ENCODE measurements at places on chromosomes 12 and 14. TPM values are rescaled to one million over a fixed set of nuclear protein-coding genes. Genes with fewer than 3 reads are reported as not detected.

The MTA1 gene
- 191 TPM for total RNA-seq

DNA sequence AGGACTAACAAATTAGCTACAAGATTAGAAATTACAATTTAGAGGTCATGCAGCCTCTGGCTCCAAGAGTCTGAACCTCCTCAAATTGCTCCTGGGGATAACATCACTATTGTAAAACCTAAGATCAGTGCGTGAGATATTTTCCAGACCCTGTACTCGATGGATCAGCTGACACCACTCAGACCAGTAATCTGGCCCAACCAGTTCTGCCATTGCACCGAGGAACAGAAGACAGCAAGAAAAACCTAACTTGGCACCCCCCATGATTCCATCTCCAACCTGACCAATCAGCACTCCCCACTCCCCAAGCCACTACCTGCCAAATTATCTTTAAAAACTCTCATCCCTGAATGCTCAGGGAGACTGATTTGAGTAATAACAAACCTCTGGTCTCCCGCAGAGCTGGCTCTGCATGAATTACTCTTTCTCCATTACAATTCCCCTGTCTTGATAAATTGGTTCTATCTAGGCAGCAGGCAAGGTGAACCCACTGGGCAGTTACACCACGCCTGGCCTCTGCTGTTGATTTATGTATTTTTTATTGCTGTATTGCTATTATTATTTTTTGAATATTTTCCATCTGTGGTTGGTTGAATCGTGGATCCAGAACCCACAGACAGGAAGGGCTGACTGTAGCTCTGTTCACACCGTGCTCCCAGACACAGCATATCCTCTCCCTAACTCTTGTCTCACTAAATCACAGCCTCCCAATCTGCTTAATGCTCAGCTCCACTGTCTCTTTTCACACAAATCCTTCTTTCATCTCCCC is 9.2 kb downstream of the HEBP1 start:
- no peak for DNase-seq

DNA sequence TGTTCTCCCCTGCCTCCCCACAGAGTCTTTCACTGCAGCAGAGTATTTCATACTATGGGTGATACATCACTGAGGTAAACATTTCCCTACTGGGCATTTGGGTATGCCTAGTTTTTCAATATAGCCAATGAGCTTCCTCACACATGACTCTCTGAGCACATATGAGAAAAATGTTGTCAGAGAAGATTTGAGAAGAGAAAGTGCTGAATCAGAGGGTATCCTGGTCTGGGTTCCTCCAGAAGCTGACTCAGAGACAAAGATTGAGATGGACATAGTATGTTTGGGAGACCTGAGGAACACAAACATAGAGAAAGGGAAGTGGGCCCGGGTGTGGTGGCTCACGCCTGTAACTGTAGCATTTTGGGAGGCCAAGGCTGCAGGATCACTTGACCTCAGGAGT is 12.6 kb downstream of the SLC8B1 start:
- DNase-seq = no peak

DNA sequence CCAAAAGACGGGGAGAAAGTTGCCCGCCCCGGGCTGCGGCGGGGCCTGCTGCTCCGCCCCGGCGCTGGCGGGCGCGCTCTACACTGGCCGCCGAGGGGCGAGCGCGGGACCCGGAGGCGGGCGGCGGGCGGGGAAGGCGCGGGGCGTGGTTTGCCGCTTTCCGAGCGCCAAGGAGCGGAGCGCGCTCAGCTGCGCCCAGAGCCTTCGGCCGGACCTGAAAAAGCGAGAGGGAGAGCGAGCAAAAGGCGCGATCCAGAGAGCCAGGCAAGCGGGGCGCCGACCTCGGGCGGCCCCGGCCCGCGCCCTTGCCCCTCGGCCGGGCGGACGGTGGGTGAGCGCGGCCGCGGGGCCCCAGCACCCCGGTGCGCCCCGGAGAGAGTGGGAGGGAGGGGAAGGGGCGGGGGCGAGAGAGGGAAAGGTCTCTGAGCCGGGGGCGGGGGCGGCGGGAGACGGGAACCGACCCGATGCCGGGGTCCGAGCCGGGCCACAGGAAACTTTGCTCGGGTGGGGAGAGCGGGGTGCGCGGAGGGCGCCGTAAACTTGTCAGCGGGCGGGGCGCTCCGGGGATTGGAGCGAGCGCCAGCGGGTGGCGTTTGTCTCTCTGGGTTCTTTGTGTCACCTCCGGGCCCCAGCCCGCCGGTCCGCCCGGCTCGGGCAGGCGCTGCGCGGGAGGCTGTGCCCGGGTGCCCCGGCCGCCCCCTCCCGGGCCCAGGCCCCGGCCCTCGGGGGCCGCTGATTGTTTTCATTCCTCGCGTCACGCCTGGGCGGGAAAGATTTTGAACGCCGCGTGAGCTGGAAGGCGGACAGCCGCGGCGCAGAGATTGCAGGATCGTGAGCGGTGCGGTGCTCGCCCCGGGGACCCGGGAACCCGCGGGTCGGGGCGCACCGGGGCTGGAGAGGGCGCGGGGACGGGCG is at the start of gene SYNE2:
Gene SYNE2, plus strand, starts transcription at position 188 of the 915 bp plus-strand sequence. CDS start 56,145 bp downstream, outside the sequence.
- DNase-seq = peak; percentile 85

GRCh38 chr14:76531821-76532318 is 155.9 kb downstream of the ESRRB start:
- no peak for DNase-seq
